ENCODE measurements at places on chromosomes 7 and 10. TPM values are rescaled to one million over a fixed set of nuclear protein-coding genes. Genes with fewer than 3 reads are reported as not detected.

VSTM2A gene
- not detected for total RNA-seq

WNT2 gene
- under 0.01 TPM for total RNA-seq

KCND2 gene
- total RNA-seq = 9.4 TPM

PPP1R3C gene
- total RNA-seq = 73.4 TPM

FKBP6 gene
- not detected for total RNA-seq

PON1 gene
- total RNA-seq = not detected

COL17A1 gene
- total RNA-seq = under 0.01 TPM

GSDME gene
- 44.5 TPM for total RNA-seq

LIPN gene
- total RNA-seq = not detected

ACTR3C gene
- total RNA-seq = 1.8 TPM

LEP gene
- 0.36 TPM for total RNA-seq

DENND2A gene
- 0.36 TPM for total RNA-seq

EPHB4 gene
- 47.0 TPM for total RNA-seq

DNA sequence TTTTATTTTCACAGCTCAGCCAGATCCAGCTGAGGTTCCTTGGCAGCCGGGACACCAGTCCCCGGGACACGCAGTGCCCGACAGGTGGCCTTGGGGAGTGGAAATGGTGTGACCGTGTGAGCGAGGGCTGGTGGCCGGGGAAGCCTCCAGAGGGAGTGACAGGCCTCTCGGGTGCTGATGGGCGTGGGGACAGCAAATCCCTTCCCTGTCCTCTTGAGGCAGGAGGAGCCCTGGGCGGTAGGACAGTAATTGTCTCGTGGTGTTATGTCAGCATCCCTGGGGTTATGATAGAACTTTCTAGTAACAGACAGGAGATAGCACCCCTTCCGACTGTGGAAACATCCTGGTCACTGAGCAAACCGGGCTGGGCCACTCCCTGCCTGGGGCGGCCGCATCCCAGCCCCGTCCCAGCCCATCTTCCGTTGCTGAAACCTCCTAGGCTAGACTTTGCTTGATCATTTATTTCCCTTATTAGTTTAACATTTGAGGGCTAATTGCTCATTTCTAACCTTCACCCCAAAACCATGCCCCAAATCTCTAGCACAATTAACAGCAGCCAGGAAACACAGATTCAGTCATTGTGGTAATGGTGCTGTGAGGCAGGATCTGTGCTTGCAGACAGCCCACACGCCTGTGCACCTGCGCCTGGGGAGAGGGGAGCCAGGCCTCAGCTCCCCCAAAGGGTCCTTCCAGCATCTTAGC, 63.3 kb downstream of the ELFN1 start:
- no peak for DNase-seq
- no peak overlapping the region for H3K4me3 ChIP-seq
- peaks cover 15% of the 10 kb centered on the region for H3K27me3 ChIP-seq
- H3K36me3 ChIP-seq = no peaks in the 10 kb centered on the region
- H3K4me1 ChIP-seq = no peaks in the 10 kb centered on the region
- H3K27ac ChIP-seq = no peak overlapping the region

GRCh38 chr7:22759721-22760120, 32.7 kb downstream of the IL6 start:
- H3K36me3 ChIP-seq = no peaks in the 10 kb centered on the region
- no peaks in the 10 kb centered on the region for H3K4me1 ChIP-seq
- no peak overlapping the region for H3K4me3 ChIP-seq
- no peaks in the 10 kb centered on the region for H3K27me3 ChIP-seq
- no peak overlapping the region for H3K27ac ChIP-seq
- no peak for DNase-seq

- no peak for DNase-seq
- no peak overlapping the region for H3K4me3 ChIP-seq
- peaks cover 30% of the 10 kb centered on the region for H3K4me1 ChIP-seq
Observed at GRCh38 chr7:41006306-41006995, 696.4 kb downstream of the INHBA start.

DNA sequence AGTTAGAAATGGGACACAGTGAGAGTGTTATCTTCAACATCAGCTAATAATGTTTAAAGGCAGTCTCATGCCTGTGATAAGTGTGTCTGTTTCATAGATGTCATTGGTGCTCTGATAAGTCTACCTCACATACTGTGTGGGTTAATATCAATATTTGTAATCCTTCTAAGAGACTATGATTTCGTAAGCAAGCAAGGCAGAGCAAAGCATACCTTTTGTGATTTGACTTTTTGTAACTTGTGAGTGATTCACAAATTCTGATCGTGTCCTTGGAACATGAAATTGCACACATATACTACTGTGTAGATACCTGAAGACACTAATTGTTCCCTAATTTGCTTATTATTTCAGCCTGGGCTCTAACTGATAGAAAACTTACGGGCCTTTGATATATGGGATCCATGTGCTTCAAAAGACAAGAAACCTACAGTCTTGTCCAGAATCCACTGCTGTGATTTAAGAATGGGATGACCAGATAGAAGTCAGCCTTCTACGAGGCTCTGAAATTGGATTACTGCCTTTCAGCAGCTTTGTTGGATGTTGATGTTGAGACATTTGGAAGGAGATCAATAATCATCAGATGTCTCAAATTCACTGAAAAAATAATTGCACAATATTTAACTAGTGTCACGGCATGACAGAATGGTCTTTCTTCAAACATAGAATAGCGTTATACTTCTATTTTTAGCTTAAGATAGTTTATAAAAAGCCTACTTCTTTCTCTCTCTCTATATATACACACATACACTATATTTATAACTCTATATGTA, 63.2 kb upstream of the KLF6 start:
- no peaks in the 10 kb centered on the region for H3K27me3 ChIP-seq
- H3K4me1 ChIP-seq = peaks cover 44% of the 10 kb centered on the region
- peak; percentile 46 for DNase-seq
- no peaks in the 10 kb centered on the region for H3K36me3 ChIP-seq
- peak overlapping the region; percentile 28 for H3K4me3 ChIP-seq

- no peak overlapping the region for H3K27ac ChIP-seq
- peaks cover 20% of the 10 kb centered on the region for H3K27me3 ChIP-seq
- H3K36me3 ChIP-seq = no peaks in the 10 kb centered on the region
Observed at GRCh38 chr7:8442814-8443304, 9.4 kb downstream of the NXPH1 start.

DNA sequence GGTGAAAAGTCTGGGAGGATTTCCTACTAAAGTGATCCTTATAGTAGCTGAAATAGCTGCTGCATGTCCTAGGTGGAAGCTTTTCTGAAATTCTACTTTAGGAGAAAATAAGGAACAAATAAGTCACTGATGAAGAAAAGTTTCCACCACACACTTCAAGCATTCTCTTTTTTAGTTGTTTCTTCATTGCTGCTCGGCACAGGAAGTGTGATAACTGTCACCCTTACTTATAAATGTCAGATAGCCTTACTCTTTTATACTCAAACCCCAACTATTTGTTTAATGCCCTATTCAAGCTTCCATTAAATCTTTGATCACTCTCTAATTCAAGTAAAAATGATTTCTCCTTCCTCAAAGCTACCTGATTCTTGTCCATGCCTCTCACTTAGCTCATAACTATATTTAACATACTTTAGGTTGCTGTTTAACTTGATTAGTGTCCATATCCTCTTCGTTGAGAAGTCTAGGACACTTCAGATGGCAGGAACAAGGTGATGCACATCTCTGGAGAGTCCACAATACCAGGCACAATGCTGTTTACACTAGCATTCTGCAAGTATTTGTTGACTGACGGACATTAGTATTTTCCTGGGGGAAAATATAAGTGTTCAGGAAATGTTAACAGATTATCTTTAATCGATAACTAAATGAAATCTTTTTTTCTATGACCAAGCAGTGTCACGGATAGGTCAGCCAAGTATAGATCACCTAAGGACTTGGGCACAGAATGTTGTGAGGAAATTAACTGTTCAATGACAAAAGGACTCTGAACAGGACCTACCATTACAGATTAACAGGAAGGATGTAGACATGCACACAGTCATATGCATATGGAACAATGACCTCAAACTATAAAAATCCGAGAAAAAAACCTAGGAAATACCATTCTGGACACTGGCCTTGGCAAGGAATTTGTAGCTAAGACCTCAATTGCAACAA, 67.4 kb downstream of the ZNF438 start:
- no peaks in the 10 kb centered on the region for H3K27me3 ChIP-seq
- no peak for DNase-seq
- no peak overlapping the region for H3K4me3 ChIP-seq
- H3K27ac ChIP-seq = no peak overlapping the region
- no peaks in the 10 kb centered on the region for H3K4me1 ChIP-seq

DNA sequence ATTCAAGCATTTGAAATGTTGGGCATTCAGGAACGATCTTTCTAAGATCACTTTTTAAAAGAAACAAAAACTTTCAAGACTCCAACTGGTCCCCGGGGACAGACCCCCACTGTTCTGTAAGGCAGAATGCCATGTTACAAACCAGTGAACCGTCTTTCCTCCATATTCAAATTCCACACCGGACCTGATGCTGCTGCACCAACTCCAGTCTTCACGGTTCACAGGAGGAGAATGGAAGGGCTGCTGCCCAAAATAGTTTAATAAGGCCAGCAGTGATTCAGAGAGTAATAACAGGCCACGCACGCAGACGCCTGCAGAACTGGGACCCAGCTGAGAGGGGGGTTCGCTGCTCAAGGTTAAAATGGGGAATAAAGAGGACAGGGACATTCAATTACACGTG, 47.2 kb downstream of the OSBPL3 start:
- H3K4me3 ChIP-seq = no peak overlapping the region
- DNase-seq = no peak
- H3K27ac ChIP-seq = no peak overlapping the region
- no peaks in the 10 kb centered on the region for H3K36me3 ChIP-seq

DNA sequence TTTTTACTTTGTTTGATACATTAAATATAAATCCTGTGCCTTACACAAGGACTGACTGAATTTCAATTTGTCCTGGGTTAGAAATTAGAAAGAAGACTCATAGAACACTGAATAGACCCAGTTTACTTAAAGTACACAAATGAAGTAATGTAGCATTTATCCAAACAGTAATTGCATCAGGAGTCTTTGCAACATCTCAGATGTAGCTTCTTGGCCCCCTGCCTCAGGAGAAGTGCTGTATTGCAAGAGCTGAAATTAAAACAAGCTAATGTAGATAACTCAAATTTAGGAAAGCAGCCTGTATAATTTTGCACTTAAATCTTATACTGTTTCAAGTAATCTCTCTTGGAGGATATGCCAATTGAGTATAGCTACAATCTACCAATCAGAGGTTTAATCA, 54.3 kb upstream of the KCND2 start:
- DNase-seq = no peak
- H3K4me1 ChIP-seq = no peaks in the 10 kb centered on the region
- no peak overlapping the region for H3K27ac ChIP-seq
- no peaks in the 10 kb centered on the region for H3K27me3 ChIP-seq
- no peaks in the 10 kb centered on the region for H3K36me3 ChIP-seq

DNA sequence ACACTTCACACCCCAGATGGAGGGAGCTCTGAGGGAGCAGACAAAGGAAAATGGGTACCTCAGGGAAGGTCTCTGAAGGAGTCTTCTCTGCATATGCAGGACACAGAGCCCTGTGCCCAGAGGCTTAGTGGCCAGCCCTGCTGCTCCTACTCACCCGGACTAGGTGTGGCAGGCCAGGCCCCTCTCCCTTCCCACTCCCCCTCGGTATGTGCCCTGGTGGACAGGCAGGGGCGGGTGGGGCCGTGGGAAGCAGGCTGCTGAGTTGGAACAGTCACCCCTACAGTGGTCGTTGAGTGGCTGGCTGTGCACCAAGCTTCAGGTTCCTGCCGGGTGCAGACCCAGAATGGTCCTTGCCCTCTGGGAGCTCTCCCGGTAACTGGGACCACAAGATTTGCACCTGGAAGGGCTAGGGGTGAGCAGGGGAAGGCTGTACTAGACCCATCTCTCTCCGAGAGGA, 68.6 kb downstream of the ZMIZ1 start:
- no peak overlapping the region for H3K4me3 ChIP-seq
- peaks cover 64% of the 10 kb centered on the region for H3K4me1 ChIP-seq
- DNase-seq = no peak
- H3K27me3 ChIP-seq = no peaks in the 10 kb centered on the region

DNA sequence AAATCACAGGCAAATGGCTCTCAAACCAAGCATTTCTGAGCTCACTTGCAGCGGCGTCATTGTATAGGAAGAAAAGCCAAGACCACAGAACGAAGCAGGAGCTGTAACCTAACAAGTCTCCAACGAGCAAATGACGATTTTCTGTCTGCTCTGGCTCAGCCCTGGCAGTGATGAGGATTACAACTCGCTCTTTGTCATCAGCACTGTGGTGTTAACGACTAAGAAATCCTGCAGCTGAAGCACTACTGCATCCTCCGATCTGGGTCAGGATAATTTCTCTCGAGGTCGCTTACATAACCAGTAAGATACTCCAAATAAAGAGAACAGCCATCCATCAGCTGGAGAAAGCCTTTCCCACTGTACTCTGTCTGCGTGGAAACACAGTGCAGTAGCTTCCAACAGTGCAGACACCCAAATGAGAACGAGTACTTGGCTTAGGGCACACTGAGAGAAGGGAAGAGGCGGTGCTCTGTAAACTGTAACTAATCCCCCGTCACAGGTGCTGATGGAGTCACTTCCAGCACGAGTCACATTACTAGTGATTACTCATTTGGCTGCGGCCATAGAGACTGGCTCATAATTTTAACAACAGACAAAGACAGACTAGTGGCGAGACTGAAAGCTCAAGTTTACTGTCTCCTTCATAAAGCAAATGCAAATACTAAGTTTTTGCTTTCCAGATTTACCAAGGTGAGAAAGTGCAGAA, 135.8 kb downstream of the NRBF2 start:
- H3K4me1 ChIP-seq = peaks cover 22% of the 10 kb centered on the region
- peak; percentile 79 for DNase-seq
- H3K36me3 ChIP-seq = no peaks in the 10 kb centered on the region
- H3K27me3 ChIP-seq = no peaks in the 10 kb centered on the region
- peak overlapping the region; percentile 96 for H3K27ac ChIP-seq

DNA sequence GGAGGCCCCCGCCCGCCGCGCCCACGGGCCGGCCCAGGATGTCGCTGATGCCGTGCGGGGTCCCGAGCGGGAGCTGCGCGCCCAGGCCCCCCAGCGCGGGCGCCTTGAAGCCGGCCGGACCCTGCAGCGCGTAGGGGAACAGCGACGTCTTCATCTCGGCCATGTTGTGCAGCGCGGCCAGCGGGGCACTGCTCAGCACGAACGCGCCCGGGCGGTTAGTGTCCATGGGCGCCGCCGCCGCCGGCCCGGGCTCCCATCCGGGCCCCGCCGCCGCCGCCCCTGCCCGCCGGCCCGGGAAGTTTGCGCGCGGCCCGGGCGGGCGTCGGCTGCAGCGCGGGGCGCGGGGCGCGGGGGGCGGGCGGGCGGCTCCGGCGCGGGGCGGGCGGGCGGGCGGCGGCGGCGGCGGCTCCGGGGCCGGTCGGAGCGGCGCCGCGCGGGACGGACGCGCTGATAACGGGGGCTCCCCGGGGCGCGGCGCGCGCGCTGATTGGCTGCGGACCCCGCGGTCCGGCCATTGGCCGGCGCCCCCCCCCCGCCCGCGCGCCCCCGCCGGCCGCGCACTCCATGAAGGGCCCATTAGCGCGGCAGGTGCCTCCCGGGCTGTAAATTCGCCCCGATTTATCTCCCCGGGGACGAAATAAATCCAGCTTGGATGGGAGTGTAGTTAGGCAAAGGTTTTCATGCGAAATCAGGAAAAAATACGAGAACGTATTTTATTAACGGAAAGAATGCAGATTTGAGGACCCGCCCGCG, at the start of gene NKX6-2:
TSS of gene NKX6-2 (minus strand) at position 425 of the 753 bp plus-strand sequence. CDS start at position 226, 199 bp downstream.
- H3K27ac ChIP-seq = no peak within 1 kb of the TSS
- no peaks in the 10 kb centered on the region for H3K4me1 ChIP-seq
- peak; percentile 95 for DNase-seq
- H3K36me3 ChIP-seq = peaks cover 4% of the 10 kb centered on the region
- H3K27me3 ChIP-seq = peaks cover 57% of the 10 kb centered on the region
- H3K4me3 ChIP-seq = no peak within 1 kb of the TSS
